NCI-H2171 treated with DMSO at 0.1 percent for 48 hours (cell line): ENCODE measurements at places on chromosomes 7 and 10.

DNA sequence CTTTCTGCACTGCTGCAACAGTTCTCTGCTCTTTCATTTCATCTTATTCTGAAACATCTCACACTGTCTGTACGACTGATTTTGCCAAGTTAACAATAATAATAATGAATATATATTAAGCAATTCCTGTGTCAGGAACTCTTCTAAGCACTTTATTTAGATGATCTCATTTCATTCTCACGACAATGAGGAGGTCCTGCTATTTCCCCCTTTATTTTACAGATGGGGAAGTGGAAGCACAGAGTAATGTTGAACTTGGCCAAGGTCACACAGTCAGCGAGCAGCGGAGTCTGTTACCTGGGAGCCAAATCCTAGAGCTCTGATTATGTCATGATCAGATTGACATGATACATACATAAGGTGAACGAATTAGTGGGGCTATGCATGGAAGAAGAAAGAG, 5.8 kb downstream of the MRC1 start:
- no peak for DNase-seq

GRCh38 chr7:140144821-140145220, 32.0 kb downstream of the KDM7A start:
- no peak for DNase-seq

DNA sequence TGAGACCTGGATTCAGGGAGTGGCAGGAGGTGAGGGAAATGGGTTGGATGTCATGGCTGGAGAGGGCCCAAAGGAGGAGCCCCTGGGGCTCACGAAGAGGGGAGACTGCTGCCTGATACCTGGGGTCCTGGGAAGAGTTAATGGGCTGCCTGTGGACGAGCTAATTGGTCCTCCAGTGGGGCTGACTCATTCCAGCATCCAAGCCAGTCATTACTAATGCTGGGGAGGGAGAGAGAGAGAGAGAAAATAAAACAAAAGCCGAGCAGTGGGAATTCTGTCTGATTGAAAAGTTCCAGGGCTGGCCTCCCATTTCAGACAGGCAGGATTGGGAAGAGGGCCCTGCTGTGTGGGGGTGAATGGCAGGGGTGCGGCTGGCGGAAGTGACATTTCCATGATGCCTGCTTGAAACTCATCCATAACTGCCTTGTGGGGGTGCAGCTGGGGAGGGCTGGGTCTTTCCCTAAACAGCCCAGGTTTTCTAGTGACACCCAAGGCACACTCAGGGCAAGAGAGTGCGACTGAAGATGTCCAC, 297.8 kb downstream of the RPS24 start:
- no peak for DNase-seq

- DNase-seq, result no peak
Observed at GRCh38 chr7:39608278-39608677, 15.1 kb upstream of the RALA start.

DNA sequence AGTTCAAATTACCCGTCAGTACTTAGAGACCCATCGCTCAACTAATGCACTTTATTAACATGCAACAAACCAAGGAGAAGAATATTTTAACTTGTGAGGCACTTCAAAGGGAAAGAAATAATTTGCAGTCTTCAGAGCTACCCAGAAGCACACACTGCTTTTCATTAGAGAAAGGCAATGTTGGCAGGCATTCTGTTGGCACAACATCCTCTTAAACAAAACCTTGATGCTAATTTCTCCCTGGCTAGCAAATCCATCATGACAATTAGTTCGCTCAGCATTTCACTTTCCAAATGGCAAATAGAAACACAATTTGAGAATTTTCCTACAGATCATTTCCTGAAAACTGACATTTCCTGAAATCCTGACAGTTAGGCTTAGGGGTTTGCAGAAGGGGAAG, 155.6 kb upstream of the FAM13C start:
- DNase-seq, result no peak

DNA sequence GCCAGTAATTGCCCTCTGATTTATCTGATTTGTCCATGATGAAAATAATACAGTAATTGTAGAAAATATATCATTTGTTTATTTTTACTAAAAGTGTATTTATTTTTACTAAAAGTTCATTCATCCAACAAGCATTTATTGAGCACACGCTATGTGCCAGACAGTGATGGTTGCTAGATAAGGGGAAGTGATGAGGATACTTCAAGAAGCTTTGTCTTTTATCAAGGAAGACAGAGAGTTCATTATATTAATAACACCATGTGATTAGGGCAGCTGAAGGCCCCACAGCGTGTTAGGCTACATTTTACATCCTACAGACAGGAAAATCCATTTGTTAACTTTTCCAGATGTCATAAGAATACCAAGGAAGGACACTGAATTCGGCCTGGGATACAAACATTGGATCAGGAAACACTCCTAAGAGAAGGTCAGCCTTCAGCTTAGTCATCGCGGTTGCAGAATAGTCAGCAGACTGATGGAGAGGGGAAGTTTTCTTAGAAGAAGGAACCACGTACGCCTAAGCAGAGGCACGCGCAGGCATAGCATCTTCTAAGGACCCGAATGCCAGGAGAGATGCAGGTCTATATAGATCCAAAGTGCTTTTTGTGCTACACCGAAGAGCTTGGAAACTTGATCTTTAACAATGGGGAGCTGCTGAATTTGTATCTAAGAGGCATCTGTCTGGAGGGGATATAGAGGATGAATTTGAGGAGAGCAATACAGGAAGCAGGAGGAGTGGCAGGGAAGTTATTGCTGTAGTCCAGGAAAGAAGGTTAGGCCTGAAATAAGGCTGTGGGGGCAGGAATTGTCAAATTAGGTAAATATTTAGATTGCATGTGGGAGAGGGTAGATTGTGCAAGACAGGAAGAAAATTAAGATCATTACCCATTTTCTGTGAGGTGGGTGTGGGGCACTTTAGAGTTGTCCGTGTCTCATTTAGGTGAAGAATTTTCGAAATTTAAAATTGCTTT, 85.7 kb downstream of the LRGUK start:
- no peak for DNase-seq

DNA sequence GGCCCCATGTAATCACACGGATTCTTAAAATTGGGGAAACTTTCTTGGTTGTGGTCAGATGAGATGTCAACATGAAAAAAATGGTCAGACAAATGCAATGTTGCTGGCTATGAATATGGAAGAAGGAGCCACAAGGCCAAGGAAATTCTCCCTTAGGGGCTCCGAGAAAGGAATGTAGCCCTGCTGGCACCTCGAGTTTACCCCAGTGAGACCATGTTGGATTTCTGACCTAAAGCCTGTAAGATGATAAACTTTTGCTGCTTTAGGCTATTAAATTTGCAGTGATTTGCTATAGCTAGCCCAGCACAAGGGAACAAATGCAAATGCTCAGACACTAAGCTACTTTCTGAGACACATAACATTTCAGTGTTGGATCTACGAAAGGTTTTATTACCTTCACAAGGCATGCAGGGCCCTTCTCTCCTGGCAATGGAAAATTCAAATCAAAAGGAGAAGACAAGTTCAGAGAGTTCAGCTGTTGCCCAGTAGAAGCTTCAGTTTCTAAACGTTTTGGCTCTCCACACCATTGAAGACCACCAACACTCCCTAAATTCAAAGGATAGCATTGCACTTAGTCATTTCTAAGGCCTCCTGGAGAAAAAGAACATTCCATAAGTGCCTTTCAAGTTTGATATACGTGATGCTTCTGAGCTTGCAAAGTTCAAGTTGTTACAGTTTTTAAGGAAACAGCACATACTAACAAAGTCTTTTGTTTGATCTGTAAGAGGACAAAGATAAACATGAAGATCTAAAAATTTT, 23.4 kb downstream of the MCMBP start:
- no peak for DNase-seq

GRCh38 chr10:79375321-79376077, 28.2 kb downstream of the PPIF start:
- DNase-seq, result no peak

DNA sequence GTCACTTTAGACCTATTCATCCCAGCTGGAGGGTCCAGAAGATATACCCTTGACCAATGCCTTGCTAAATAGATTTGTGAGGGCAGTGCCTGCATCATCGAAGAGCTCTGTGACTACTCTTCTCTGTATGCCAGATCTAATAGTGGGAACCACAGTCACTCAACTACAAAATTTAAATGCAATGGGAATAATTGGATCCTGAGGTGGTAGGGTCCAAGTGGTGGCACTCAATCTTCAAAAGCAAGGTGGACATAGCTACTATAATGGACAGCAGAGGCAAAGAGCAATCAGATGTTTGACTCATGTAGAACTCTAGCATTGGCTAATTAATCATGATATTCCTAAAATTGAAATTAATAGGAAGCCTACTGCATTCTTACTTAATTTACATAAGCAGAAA, 554.3 kb upstream of the GRM3 start:
- no peak for DNase-seq

DNA sequence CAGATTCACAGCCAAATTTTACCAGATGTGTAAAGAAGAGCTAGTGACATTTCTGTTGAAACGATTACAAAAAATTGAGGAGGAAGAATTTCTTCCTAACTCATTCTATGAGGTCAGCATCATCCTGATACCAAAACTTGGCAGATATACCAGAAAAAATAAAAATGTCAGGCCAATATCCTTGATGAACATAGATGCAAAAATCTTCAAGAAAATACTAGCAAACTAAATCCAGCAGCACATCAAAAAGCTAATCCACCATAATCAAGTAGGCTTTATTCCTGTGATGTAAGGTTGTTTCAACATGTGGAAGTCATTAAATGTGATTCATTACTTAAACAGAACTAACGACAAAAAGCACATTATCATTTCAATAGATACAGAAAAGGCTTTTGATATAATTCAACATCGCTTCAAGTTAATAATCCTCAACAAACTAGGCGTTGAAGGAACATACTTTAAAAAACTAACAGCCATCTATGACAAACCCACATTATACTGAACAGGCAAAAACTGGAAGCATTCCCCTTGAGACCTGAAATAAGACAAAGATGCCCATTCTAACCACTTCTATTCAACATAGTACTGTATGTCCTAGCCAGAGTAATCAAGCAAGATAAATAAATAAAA, 807.7 kb upstream of the ZWINT start:
- DNase-seq, result no peak

DNA sequence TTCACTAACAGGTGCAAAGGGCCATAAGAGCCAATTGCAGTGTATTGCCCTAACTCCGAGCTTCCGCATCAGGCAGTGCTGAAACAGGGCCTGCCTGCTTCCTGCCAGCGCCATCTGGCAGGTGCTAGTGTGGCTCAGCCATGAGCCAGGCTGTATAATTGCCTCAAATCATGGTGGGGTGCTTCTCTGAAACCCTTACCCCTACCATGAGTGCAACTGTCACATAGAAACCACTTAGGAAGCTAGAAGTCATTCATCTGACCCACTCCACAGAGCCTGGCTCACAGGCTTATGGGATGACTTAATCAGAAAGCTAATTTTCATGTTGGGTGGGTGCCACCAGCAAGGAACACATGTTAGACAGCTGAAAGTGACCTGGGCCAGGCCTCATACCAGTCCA, 133.3 kb upstream of the LAMB4 start:
- DNase-seq, result peak; percentile 89

GRCh38 chr10:110176141-110177030, 31.0 kb upstream of the MXI1 start:
- DNase-seq, result no peak

GRCh38 chr10:13872411-13872810, 285.6 kb downstream of the PRPF18 start:
- DNase-seq, result peak; percentile 84

DNA sequence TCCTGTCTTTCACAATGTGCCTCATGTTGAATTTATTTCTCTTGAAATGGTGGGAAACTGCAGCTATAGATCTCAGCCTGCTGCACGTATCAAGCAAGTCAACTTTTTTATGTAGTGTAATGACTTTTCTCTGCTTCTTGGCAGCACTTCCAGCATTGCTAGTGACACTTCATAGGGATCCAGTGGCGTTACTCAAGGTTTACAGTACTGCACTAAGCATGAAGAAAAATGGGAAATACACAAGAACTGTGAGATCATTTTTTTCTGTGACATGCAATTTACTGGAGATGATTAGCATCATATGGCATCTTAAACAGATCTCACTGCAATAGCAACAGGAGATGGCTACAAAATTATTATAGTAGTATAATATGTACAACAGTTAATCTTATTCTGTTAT, 90.9 kb downstream of the POLR1F start:
- DNase-seq, result no peak

DNA sequence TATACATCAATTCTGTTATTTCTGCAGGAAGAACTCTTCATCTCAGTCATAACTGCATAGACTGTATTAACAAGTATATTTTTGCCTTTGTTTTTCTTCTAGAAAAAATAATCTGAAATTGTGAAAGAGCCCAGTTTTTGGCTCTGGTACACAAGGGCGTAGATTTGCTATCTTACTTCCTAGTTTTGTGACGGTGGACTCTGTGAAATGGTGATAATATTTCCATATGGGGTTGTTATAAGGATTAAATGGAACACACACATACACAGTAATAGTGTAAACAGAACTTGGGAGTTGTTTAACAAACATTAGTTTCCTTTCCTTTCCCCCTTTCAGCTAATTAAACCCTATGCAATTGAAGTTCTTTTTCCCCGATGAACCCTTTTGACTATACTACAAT, 108.7 kb downstream of the MKLN1 start:
- no peak for DNase-seq

GRCh38 chr10:77131214-77131613, 506.4 kb downstream of the KCNMA1 start:
- no peak for DNase-seq

- no peak for DNase-seq
Observed at GRCh38 chr10:77220150-77220549, 417.5 kb downstream of the KCNMA1 start.

- DNase-seq, result no peak
Observed at GRCh38 chr10:94024407-94024806, 30.7 kb downstream of the PLCE1 start.

GRCh38 chr7:43856996-43857395, 12.3 kb downstream of the MRPS24 start:
- DNase-seq, result no peak

DNA sequence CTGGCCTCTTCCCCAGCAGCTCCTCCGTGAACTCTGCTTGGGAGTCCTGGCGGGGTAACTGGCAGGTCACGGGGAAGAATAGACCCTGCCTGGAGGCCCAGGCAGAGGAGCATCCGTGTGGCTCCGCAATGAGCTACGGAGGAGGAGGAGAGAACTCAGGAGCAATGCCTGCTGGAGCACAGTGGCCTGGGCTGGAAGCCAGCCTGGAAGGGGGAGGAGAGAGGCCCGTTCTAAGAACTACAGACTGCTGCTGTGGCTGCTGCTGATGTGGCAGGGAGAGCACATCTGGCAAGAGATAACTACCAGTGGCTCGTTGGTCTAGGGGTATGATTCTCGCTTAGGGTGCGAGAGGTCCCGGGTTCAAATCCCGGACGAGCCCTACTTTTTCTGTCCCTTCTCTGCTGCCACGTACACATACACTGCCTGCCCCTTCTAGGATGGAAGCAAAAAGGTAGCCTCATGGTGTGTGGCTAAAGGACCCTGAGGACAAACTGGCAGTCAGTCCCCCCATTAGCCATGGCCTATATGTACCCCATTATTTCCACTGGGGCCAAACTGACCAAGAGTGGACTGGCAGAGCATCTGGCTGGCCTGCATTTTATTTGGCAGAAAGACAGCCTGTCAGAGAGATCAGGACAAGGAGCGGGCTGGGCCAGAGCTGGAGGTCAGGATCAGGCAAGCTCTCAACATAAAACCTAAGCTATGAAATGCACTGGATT, 7.7 kb upstream of the OPN1SW start:
- no peak for DNase-seq

- no peak for DNase-seq
Observed at GRCh38 chr10:14578060-14578952, 196.4 kb downstream of the FAM107B start.

- no peak for DNase-seq
Observed at GRCh38 chr7:37765421-37765829, 81.9 kb downstream of the GPR141 start.

- peak; percentile 7 for DNase-seq
Observed at GRCh38 chr7:136062625-136063325, 85.6 kb upstream of the MTPN start.

GRCh38 chr10:12639996-12640944, 290.9 kb downstream of the CAMK1D start:
- DNase-seq, result peak; percentile 80
